ENCODE measurements at places on chromosomes 1 and 21.
A peak's percentile ranks its signal among the peaks of the same experiment; 100 is the strongest.

DNA sequence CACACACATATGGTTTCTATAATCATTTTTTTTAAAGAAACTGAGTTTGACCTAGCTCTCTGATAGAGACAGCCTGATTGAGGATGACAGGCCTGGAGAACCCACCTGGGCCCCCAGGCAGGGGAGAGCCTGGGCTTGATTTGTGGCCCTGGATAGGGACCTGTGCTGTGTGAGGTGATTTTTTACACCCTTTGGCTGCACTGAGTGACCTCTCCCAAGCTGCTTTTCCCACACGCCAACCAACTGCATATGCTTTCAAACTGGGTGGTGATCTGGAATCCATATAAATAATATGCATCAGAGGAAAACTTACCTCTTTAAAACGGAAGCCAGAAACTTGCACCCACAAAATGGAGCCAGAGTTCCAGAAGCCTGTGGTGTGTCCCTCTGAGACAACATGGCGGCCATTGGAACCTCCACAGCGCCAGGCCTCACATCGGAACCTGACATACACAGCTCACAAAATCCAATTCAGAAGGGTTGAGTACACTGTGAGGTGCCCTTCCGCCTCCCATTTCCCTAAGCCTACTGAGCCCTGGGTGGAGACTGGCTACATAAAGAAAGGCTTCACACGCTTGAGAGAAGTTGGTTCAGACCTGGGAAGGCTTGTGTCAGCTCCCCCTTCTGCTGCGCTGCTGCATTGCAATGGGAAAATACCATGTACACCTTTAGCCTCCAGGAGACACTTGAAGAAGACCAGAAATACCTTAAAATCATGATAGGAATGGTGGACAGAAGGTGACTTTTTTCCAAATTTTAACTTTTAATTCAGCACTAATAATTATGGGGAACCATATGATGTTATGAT is 160.7 kb downstream of the HHIPL2 start:
- DNase-seq, result no peak

DNA sequence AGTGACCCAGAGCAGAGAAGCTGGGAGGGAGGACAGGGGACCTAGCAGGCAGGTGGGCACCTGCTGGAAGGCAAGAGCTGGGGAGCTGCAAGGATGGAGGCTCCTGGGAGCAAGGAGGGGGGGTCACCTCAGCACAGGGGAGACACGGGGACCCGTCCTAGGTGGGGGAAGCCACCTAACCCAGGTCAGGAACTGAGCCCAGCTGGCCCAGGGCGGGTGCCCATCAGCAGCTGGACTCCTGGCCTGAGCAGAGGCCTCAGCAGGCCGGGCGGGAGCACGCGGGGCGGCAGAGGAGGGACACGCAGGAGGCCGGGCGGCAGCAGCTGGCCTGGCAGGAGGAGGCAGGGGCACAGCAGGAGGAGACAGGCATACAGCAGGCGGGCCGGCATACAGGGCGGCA is 949 bp downstream of the KRTAP10-1 start:
- DNase-seq, result no peak

DNA sequence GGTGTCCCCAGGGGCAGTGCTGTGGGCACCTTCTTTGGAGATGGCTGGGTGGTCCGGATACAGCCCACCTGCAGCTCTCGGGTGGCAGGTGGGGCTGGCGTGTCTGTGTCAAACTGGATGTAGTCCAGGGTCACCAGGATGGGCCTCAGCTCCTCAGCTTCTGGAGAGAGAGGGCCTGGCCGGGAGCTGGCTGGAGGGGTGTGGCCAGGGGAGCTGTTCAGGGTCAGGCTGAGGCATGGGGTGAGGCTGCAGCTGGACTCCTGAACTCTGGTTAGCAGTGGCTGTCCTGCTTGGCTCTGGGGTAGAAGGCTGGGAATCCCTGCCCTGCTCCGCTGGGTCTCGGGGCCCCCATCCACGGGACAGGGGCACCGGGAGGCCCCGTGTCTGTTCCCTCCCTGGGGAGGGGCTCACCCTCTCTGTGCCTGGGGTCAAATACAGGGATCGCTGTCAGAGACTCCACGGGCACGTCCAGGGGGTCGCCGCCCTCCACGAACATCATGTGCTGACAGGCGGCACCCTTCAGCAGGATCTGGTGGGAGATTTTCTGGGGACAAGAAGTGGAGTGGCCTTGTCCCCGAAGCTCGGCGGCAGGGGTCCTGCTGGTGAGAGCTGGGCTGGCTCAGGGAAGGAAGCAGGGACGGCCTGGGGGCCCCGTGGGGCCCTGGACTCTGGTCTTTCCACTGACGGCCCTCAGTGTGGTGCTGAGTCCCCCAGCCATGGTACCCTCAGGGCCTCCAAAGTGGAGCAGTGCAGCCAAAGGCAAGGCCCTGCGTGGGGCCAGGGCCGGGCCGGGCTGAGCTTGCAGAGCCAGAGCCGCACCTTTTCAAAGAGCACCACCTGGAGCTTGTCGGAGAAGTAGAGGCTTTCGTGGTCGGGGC is 4.1 kb upstream of the TMEM52 start:
- DNase-seq, result no peak

DNA sequence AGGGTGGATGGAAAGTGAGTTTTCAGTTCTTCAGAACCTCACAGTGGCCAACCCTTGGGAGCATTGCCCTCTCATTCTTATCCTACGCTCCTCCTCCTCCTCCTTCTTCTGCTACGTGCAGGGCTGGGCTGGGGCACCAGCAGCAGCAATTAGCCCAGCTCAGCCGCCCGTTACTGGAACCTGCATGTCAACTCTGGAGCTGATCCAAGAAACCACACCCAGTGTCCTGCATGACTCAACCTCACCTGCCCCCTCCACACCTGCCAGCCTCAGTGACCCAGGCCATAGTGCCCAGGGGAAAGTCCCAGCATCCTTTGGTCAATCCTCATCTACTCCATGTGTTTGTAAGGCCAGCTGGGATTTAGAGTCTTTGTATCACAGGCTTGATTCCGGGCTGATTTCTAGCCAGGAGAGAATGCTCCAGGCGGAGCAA is 12.6 kb downstream of the ELF3 start:
- DNase-seq, result no peak

- DNase-seq, result no peak
Measured at GRCh38 chr1:192907545-192908243, 98.9 kb downstream of the RGS2 start.

DNA sequence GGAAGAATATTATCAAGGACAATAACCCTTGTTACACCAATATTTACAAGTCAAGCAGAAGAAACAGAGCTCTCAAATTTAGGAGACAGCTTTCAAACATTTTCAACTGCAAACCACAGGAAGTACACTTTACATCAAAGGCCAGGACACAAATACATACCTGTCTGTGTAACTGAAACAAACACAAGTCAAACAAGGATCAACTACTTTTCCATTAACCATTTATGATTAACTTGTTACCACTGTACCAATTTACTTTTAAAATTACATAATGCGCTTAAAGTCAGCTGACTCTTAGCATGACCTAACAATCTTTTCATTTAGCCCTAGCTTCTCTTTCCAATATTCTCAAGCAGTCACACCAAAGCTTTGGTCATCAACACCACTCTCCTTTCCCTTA is 43.5 kb downstream of the TRIM33 start:
- no peak for DNase-seq

- peak; percentile 57 for DNase-seq
Measured at GRCh38 chr1:112369392-112370285, 26.4 kb upstream of the CTTNBP2NL start.

- no peak for DNase-seq
Measured at GRCh38 chr1:239930686-239931262, 160.9 kb upstream of the FMN2 start.

DNA sequence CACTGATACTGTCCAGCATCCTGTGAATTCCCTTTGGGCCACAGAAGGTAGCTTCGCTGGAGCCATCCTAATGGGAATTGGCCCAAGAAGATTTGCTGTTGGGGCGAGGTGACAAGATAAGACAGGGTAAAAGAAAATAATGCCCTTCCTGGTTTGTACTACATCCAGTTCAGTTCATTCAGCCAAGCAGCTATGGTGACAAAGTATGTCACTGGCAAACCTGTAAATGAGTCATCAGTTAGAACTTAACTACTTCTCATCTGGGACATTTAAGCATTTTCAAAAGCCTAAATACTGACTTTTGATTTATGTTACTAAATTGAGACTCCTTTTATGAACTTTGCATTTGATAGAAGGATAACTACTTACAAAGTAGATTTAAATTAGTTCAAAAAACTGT is 54.2 kb downstream of the WDR64 start:
- DNase-seq, result no peak

Data from stimulated activated CD8-positive, alpha-beta memory T cell treated with anti-CD3 and anti-CD28 coated beads, Interleukin-12 subunit alpha, Interleukin-12 subunit beta, amount 100 ng/mL, for 4 hours (primary cell).